Stimulated activated naive CD8-positive, alpha-beta T cell treated with anti-CD3 and anti-CD28 coated beads, Interleukin-15, amount 100 ng/mL, for 72 hours (primary cell): ENCODE measurements at places on chromosomes 4 and X.
A peak's percentile ranks its signal among the peaks of the same experiment; 100 is the strongest.

DNA sequence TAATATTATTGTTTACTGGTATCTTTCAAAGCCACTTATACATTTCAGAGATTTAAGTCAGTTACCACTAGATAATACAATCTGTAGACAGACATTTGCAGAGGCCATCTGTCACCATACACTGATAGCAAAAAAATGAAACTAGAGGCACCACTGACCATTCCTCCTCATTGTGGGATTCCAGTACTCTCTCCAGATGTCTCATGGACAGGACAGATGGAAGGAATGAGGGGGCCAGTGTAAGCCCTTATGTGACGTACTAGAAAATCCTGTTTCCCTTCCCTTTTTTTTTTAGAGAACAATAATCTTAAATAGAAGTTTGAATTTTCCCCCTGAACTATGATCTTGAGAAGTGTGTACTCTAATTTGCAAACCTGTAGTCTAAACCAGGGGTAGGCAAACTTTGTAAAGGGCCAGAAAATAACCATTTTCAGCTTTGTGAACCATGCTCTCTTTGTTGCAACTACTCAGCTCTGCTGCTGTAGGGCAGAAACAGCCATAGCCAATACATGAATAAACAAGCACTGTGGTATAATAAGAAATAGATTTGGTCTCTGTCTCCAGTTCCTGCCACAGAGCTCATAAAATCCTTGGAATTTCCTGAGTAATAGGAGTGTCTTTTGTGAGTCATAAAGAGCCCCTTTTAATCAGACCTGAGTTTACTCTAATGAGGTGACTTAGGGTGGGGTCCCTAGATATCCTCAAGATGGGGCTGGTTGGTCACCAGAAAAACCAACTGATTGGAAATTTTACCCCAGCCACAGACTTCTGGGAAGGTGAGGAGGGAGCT is 90.4 kb downstream of the MOSPD2 start:
- DNase-seq, result no peak

DNA sequence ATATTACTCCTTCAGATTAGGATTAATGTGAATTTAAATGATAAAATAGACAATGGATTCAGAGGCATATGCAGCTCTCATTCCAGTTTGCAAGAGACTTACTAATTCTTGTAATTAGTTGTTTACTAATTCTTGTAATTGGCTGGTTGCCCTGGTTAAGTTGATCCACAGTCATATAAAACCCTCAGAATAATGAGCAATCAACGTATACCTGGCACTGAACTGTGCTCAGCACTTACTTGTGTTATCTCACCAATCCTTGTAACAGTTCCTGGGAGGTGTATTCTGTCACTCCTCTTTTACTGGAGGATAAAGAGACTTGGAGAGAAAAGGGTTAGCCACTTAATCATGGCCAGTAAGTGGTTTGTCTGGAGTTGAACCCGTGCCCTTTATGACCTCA is 10.5 kb downstream of the HERC5 start:
- DNase-seq, result no peak

DNA sequence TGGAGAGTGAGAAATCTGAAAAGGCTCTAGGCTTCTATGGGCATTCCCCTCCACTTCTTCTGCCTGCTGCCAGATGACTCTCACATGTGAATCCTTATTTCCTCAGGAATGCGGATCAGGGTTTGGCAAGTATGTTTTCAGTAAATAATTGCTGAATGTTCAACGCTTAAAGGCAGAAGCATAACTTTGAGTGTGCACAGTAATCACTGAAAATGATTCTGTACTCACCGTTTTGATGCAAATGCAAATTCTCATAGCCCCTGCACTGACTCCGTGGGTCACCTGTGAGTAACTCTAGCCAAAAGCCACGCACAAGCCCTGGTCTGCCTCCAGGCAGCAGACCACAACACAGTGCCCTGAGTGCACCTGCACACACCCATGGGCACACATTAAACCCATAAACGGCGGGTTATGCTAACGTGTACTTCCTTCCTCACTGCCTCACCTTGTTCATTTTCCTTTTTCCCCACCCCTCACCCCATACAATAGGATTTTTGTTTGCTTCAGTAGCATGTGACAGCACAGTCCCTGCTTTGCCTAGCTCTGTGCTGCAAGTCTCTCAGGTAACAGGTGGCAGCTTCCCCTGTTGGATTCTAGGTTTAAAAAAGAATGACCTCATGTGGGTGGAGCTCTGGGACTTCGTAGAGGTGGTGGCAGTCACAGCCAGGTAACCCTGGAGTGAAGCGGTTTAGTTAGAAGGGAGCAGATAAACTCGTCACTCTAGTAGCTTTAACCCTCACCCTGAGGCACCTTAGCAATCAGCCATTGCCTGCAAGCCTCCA is at the start of gene ARHGEF38:
Gene ARHGEF38, plus strand, starts transcription at position 656 of the 782 bp plus-strand sequence. CDS start 146 bp downstream, outside the sequence.
- no peak for DNase-seq

DNA sequence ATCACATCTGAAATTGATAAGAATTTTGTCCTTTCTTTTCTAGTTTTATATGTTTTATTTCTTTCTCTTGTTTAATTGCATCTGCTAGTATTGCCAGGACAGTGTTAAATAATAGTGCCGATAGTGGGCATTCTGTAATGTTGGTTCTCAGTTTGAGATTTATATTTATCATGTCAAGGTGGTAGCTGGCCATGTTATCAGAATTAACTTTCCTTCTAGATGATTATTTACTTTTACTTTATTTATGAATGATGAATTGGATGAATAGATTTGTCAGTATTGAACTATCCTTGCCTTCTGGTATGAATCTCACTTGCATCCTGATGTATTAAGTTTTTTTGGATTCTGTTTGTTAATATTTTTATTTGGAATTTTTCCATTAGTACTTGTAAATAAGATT is 42.7 kb downstream of the METAP1 start:
- no peak for DNase-seq

DNA sequence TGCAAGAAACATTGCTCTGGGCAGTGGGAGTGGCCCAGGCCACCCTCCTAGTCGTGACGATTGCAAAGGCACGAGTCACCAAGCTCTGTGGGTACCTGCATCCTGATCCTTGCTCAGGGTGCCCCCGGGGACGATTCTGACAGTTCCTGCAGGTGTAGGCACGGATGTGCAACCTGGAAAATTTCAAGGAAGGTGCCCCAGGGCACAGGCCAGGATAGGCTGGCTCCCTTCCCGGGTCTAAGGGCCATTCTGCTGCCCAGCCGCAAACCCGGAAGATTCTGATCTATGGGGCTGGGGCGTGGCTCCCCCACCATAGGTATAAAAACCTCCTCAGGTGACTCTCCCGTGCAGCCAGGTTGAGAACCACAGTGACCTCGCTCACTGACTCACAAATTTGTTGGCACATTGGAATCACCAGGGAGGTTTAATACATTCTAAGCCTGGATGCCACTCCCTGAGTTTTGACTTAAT is 228.5 kb downstream of the PTTG2 start:
- DNase-seq, result no peak

DNA sequence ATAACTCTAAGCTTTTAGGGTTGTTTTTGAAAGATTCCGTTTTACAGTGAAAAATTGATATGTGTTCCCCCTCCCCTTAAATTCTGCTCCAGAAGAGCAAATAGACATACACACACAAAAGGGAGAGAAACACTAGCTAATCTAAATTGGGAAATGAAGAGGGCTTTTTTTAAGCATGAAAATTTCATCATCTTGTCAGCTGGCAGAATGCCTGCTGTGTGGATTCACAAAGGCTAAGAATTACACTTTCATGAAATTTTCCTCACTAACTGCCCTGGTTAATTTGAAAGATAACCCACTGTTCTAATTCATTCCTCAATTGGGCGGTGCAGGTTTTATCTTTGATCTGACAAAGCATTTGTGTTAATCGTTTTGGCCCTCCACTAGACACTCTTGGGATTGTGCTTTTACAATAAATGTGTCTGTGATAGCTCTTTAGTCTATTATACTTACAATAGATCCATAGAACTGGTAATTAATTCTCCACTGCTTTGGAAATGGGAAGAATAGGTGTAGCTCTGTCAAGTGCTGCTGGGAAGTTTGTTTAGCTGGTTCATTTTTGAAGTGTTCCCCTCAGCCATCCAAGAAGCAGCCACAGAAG is 152.9 kb downstream of the POLA1 start:
- DNase-seq, result no peak

DNA sequence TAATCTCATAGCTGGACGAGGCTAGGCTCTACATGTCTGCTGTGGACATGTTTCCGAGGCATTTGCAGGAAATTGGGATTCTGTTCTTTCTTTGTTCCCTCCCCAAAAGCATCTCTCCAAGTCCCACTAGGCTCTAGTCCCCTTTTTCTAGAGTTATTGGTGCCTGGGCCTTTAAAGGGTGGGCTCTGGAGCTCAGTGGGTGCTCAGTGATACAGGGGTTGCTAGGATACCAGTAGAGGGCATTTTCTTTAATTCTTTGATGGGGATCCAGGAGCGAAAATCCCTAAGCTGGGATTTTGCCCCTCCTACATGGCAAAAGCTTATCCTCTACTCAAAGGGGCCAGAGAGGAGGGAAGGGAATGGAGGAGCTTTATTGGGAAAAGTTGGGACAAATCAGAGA is 34.2 kb downstream of the ARHGEF9 start:
- DNase-seq, result no peak

- DNase-seq, result no peak
Observed at GRCh38 chr4:145879598-145879997, 59.0 kb downstream of the ZNF827 start.

- no peak for DNase-seq
Observed at GRCh38 chr4:112516066-112516470, at the start of gene NEUROG2. Gene NEUROG2 (minus strand): TSS chr4:112516180. CDS start chr4:112515475, 705 bp downstream.

- no peak for DNase-seq
Observed at GRCh38 chr4:146486565-146486964, 35.2 kb downstream of the SLC10A7 start.

GRCh38 chr4:73704314-73705055 is 35.9 kb upstream of the CXCL8 start:
- DNase-seq, result no peak

- DNase-seq, result no peak
Observed at GRCh38 chr4:25161593-25161950, 1.3 kb upstream of the SEPSECS start.

- peak; percentile 39 for DNase-seq
Observed at GRCh38 chr4:173013232-173013930, 155.2 kb upstream of the GALNT7 start.

GRCh38 chr4:169047956-169048355 is 37.9 kb upstream of the CBR4 start:
- DNase-seq, result no peak

GRCh38 chr4:170770664-170771063 is 680.9 kb upstream of the AADAT start:
- DNase-seq, result no peak

GRCh38 chrX:54230435-54231148 is 47.5 kb upstream of the FAM120C start:
- DNase-seq, result no peak

- no peak for DNase-seq
Observed at GRCh38 chr4:110589297-110589696, 33.6 kb downstream of the PITX2 start.

- no peak for DNase-seq
Observed at GRCh38 chr4:70802928-70803580, 36.6 kb downstream of the GRSF1 start.

GRCh38 chr4:172660251-172660650 is 508.4 kb upstream of the GALNT7 start:
- no peak for DNase-seq

- DNase-seq, result peak; percentile 91
Observed at GRCh38 chr4:122922877-122923511, 597 bp upstream of the NUDT6 start.
